ENCODE measurements at places on chromosomes 13 and 19. TPM values are rescaled to one million over a fixed set of nuclear protein-coding genes. Genes with fewer than 3 reads are reported as not detected.

NOVA2 gene
- not detected for total RNA-seq

CHST8 gene
- not detected for total RNA-seq

GRCh38 chr13:49417161-49417560 is 26.7 kb downstream of the CAB39L start:
- H3K4me1 ChIP-seq: peaks cover 5% of the 10 kb centered on the region
- H3K4me3 ChIP-seq: no peak overlapping the region
- H3K27me3 ChIP-seq: no peaks in the 10 kb centered on the region
- no peaks in the 10 kb centered on the region for H3K36me3 ChIP-seq
- no peak overlapping the region for H3K27ac ChIP-seq

DNA sequence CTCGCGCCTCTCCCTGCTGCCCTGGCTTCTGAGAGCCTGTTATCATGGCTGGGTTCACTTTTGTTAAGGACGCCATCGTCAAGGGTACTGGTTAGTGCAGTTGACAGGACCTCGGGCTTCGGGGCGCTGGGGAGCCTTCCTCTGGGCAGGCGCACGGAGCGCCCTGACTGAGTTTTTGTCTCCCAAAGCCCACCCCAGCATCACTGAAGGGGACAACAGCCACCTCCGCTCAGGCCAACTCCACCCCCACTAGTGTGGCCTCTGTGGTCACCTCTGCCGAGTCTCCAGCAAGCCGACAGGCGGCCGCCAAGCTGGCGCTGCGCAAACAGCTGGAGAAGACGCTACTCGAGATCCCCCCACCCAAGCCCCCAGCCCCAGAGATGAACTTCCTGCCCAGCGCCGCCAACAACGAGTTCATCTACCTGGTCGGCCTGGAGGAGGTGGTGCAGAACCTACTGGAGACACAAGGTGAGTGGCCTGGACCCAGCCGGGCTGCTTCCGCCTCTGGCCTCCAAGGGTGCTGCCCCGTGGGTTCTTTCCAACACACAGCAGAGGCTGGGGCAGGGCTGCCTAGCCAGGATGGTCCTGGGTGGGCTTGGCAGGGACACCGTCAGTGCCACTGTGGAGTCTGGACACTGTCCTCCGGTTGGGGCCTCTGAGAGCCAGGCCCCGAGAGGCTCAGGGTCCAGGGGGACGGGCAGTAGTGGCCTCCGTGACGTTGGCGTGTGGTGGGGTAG is 16.9 kb downstream of the TSSK6 start:
- no peak overlapping the region for H3K4me3 ChIP-seq
- H3K36me3 ChIP-seq: peaks cover 65% of the 10 kb centered on the region
- peak; percentile 70 for DNase-seq
- H3K4me1 ChIP-seq: peaks cover 4% of the 10 kb centered on the region
- H3K27me3 ChIP-seq: no peaks in the 10 kb centered on the region

DNA sequence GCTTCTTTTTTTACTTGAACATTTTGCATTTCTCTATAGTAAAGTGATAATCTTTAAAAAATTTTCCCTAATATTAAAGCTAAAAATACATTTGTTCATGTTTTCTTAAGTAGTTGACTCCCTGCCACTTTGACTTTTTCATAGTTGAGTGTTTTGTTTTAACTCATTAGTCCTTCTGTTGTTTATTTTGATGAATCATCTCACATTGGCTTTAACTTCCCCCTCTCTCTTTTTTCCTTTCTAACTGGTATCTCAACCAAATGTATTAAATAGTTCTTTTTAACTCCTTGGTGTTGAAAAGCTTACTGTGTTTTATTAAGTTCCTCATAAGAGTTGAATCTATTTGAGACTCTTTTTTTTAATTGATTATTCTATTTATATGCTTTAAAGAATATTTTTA is 2.8 kb downstream of the TNFSF13B start:
- no peak overlapping the region for H3K4me3 ChIP-seq
- no peak for DNase-seq
- H3K36me3 ChIP-seq: no peaks in the 10 kb centered on the region
- H3K4me1 ChIP-seq: peaks cover 8% of the 10 kb centered on the region
- H3K27me3 ChIP-seq: no peaks in the 10 kb centered on the region

GRCh38 chr19:9010693-9011092 is 484 bp upstream of the MUC16 start:
- H3K36me3 ChIP-seq: no peaks in the 10 kb centered on the region
- no peaks in the 10 kb centered on the region for H3K27me3 ChIP-seq
- no peak overlapping the region for H3K4me3 ChIP-seq
- no peaks in the 10 kb centered on the region for H3K4me1 ChIP-seq
- H3K27ac ChIP-seq: no peak overlapping the region

GRCh38 chr19:33627962-33628839 is 6.4 kb downstream of the CHST8 start:
- H3K4me3 ChIP-seq: no peak overlapping the region
- H3K4me1 ChIP-seq: no peaks in the 10 kb centered on the region
- H3K27me3 ChIP-seq: peaks cover 17% of the 10 kb centered on the region
- no peak overlapping the region for H3K27ac ChIP-seq
